ENCODE measurements at places on chromosomes 7 and 10.

DNA sequence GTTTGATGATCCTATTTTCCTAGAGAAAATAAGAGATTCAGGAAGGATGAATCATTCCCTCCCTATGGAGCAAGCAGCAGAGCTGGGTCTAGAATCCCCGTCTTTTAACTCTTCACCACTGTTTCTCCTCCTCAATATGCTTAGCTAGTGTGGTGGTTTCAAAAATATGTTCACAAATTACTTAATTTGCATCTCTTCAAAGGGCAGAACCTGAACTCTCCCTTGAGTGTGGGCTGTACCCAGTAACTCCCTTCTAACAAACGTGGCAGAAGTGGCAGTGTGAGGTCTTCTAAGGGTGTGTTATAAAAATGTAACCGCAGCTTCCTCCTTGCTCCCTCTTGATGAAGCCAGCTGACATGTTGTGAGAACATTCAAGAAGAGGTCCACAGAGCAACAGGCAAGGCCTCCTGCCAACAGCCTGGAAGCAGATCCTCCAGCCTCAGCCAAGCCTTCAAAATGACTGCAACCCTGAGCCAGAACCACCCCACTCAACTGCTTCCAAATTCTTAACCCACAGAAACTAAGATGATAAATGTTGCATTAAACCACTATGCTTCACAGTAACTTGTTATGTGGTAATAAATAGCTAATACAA is 36.6 kb downstream of the SRPK2 start:
- no peak for DNase-seq

DNA sequence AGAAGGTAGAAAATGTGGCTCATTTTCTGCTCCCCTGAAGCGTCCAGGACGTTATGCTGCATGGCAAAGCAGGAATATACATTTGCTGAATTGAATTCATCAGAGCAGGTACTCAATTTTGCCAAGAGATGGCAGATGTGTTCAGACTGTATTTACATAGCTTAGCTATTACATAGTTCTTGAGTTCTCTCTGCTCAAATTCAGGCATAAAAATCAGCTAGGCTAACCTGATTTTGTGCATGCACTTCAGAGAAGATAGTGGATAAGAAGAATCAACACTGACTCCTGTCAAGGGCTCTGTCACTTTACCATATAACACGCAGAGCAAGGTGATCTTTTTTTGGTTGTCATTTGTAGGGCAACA is 209.2 kb upstream of the FAM3C start:
- no peak for DNase-seq

- no peak for DNase-seq
Observed at GRCh38 chr7:127287133-127287532, 34.4 kb upstream of the GRM8 start.

DNA sequence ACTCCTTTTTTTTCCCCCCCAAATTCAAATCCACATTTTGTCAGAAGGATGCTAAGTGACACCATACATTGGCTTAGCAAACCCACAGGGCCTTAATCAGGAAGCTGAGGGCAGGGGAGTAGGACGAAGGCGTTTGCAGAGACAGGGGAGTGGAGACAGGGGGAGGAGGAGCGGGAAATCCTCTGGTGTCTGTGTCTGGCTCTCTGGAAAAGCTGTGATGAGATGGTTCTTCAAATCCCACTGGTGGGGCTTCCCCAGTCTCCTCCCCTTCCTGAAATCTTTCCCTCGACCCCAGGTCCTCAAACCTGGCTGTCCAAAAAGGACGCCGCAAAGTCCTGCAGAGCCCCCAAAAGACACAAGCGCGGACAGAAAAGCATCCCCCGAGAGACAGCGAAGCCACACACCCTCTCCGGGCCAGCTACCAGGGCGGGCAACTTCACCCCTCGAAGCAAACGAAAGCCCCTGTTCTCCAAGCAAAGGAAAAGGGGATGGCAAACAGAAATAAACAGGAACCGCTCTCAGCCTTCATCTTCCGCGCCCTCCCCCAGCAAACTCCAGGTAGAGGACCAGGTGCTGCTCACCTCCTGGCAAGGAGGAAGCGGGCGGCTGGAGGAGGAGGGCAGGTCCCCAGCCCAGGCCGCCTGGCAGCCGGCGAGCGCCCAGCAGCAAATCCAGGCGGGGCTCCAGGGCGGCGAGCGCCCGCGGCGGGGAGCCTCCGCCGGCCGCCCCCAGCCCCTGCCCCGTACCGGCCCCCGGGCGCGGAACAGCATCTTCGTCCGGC is 520 bp downstream of the ELAPOR2 start:
- DNase-seq: peak; percentile 19

All from HuH-7.5 (cell line).